ENCODE measurements at places on chromosomes 7 and 10. TPM values are rescaled to one million over a fixed set of nuclear protein-coding genes. Genes with fewer than 3 reads are reported as not detected.

DNA sequence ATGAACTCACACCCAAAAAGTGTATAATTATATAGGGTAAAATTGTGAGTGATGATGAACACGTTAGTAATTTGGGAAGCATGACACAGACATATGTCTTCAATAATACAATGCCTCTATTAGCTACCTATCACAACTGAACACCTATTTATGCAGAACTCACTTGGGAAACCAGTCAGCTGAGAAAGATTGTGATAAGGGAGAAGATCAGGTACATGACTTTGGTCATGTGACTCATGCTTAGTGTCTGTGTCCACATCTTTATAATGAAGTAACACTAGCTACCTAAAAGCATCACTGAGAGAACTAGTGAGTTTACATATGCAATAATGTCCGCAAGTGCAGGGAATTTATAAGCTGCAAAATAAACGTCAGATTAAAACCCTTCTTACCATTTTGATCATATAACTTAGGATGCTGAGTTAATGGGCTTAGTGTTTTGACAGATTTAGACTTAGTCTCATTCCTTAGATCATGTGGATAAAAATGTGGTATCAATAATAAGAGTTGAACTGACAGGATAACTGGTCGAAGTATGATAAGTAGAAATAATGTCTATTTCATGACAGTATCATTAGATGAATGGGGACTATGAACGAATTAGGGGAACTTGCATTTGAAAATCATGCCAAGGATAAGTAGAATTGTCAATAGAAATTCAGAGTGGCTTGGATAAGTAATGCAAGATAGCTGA lies 11.6 kb downstream of the VWDE start:
- DNase-seq, result no peak

DNA sequence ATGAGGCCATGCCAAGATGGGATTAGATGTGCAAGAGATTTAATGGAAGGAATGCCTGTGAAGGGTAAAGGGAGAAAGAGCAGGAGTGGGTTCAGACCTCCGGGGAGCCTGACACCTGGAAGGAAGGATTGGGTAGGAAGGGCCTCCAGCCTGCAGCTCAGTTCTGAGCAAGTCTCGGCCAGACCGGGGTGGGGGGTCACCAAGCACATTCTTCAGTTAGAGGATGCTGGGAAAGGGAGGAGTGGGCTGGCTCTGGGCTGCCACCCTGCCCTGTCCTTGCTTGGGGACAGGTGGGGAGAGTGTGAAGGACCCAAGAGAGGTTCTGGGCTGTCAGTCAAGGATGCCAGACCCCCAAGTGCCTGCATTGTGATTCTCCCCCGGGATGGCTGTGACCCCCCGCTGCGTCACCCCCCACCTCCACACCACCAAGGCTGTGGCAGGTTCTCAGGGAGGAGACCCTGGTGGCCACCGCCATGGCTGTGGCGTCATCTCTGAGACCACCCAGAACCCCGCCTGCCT lies 16.5 kb upstream of the PRKAG2 start:
- DNase-seq, result no peak

GRCh38 chr7:120680985-120681384 lies 177.0 kb downstream of the TSPAN12 start:
- no peak for DNase-seq

GRCh38 chr10:53052521-53053164 lies 280.1 kb upstream of the MBL2 start:
- DNase-seq, result no peak

- DNase-seq, result no peak
Measured at GRCh38 chr10:131729361-131729760, 171.4 kb upstream of the PPP2R2D start.

The SLC26A3 gene
- not detected for total RNA-seq

Data from activated T-cell treated with anti-CD3 and anti-CD28 coated beads, Interleukin-2, amount 50 U/mL, for 72 hours (primary cell).